Common myeloid progenitor, CD34-positive (primary cell): ENCODE measurements at places on chromosomes 16 and 17.

DNA sequence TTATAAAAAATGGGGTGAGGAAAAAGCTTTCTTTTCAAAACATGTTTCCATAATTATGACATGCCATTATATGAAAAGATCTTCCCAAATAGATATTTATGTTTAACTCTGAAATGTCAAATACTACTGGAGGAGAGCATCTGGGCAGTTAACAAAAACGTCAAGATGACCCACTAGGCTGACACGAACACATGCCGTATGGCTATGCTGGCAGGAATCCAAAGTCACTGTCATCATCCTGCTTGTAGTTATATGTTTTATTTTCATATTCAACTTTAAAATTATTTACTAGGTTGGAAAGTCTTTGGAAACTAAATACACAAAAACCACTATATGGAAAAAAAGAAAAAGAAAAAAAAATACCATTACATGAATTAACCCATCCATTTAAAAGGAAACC, 27.3 kb downstream of the ANKFY1 start:
- DNase-seq, result no peak

DNA sequence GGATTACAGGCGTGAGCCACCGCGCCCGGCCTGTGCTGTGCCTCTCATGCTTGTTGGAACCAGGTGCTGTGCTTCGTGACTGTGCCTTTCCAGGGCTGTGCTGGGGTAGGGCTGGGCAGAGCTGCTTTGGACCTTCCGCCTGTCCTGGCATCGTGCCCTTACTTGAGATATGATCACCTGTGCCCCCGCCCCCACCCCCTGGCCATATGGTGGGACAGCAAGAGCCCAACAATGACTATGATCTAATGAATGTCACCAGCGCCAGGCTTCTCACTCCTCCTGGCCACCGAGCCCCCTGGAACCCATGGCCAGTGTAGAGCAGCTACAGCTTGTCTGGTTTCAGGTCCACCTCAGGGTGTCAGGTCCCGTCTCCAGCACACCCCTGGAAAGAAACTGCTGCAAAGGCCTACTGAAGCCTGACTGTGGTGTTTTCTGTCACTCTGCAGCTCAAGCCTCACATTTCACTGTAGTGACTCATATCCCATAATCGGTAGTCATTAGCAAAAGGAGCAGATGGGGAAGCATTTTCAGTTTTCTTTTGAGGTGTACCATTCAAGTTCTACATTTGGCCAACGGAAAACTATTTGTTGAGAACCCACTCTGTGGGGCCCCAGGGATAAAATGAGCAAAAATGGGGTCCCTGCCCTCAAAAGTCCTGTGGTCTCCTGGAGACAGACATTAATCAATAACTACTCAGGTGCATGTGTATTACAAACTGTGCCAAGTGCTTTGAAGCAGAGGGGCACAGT, 22.1 kb downstream of the FCSK start:
- DNase-seq, result no peak

DNA sequence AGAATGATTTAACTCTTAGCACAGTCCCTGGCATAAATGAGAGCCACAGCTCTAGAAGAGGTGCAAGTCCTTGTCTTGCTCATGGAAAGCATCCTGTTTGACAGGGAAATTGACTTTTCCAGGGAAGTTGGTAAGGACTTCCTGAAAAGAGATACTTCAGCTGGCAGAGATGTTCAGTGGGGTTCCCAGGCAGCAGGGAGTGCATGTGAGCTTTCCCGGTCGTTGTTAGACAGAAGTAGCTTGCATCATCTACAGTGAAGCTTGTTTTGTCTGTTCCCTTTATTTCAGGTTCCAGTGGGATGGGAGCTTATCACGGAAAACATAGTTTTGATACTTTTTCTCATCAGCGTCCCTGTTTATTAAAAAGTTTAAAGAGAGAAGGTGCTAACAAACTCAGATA, 22.9 kb downstream of the ALDH3A2 start:
- no peak for DNase-seq

- no peak for DNase-seq
Observed at GRCh38 chr17:1697681-1698080, 12.5 kb downstream of the TLCD2 start.

DNA sequence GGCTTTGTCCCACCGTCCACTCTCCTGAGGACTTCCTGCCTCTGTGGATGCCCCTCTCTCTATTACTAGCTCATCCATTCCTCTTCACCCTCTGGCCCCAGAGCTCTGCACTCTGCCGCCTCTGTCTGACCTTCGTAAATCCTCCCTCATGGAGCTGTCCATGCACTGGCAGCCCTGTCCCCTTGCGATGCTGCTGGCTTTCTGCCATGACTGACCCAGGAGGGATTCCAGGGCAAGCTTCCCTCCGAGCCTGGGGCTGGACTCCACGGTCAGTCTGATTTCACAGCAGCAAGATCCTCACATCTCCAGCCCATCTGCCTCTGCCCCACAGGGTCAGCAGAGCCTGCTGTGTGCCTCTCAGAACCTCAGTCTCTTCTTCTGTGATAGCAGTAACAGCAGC, 4.7 kb downstream of the CBFA2T3 start:
- DNase-seq, result no peak

- DNase-seq, result no peak
Observed at GRCh38 chr16:73268366-73268993, 220.6 kb upstream of the ZFHX3 start.

GRCh38 chr17:21525464-21526130, 149.4 kb downstream of the KCNJ12 start:
- DNase-seq, result no peak

GRCh38 chr16:5438591-5438990, 341.0 kb upstream of the EEF2KMT start:
- no peak for DNase-seq

GRCh38 chr16:14215941-14216340, 144.8 kb downstream of the MRTFB start:
- DNase-seq, result no peak

DNA sequence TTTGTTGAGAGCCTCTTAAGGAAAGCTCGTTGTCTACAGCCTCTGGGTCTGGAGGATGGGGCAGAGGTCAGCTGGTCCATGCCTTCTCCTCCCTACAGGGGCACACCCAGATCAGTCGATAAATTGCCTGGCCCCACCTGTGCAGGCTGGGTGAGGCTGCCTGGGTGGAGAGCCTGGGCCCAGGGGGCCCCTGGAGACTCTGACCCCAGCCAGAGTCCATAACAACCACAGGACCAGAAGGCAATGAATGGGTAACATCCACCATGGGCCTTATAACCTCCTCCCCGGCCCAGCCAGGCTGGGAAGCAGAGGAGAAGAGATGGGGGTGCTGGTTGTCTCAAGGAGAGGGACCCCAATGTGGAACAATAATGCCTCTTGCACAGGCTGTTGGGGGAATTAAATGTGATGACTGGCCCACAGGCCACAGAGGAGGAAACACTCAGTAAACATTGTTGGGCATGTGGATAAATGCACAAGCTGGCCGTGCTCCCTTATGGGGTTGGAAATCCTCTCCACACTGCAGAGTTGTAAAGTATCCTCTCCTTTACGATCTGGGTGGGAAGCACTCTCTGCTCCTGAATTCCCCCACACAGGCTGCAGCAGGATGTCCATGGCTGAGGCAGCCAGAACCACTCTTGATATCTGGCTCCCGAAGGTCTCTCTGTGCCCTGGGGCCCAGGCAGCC, 56.7 kb upstream of the TOB1 start:
- no peak for DNase-seq

GRCh38 chr17:65688307-65688706, 126.9 kb upstream of the AXIN2 start:
- DNase-seq, result no peak

DNA sequence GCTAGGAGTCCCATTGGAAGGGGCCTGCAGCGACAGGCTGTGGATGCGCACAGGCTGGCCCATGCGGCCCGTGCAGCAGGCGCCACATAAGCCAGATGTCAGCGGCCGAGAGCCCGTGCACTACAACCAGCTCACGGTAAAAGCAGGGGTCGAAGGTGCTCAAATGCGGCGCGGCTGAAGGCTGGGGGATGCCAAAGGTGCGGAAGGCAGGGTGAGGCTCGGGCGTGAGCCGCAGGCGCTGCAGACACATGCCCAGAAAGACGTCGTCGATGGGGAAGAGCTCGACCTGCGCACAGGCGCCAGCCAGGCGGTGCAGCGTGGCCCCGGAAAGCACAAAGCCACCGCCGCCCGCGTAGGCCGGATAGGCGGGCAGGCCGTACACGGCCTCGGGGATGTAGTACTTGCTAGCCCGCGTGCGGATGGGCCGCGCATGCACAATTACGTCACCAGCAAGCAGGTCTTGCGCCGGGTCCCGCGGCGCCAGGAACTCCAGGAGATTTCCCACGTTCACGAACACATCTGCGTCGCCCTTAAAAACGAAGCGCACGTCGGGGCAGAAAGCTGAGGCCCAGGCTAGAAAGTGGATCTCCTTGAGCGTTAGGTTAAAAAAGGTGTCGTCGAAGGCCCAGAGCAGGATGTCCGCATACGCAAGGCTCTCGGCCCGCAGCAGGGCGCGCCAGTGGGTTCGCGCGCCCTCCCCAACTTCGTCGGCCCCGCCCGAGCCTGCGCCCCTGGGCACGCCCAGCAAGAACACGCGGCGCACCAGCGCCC, 1.3 kb downstream of the B3GNT9 start:
- DNase-seq, result no peak

- DNase-seq, result no peak
Observed at GRCh38 chr16:3971706-3972105, 91.2 kb upstream of the CREBBP start.

- DNase-seq, result no peak
Observed at GRCh38 chr17:82941021-82942001, 101.5 kb upstream of the ZNF750 start.

DNA sequence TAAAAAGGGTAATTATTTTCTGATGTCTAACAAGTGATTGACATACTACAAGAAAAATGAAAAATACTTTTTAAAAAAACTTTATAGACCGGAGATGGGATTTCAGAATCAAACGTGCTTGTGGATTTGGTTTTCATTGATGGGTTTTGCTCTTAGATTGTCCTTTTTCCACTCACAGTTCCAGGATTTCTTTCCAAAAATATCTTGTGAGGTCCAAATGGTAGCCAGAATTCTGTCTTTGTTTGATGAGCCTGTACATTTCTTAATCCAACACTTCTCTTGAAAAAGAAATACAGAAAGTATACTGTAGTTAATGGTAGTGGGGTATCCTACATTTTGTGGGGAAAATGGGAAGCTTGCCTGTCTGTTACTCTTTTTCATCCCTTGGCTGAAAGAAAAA, 329.3 kb downstream of the KCNJ2 start:
- DNase-seq, result no peak

DNA sequence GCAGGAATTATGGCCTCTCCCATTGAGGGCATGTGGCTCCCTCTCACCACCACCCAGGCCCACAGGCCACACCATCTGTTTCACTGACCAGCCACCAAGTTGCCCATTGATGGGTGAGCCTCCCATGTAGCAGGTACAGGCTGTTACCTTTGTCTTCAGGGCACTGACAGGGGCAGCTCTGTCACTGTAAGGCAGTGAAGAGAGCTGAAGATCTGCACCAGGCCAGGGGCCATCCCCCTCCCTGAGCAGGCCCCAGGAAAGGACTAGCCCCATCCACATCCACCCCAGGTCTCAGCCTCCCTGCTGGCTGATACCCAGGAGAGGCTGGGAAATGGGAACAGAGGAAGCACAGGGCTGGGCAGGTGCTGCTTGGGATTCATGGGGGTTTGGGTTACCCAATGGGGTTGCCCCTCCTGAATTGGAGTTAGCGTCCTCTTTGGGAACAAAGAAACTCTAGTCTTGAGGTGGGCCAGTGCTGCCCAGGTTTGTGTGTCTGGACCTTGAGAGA, 1691.4 kb downstream of the TP53TG3F start:
- no peak for DNase-seq

- no peak for DNase-seq
Observed at GRCh38 chr16:65094009-65094408, 27.9 kb downstream of the CDH11 start.

GRCh38 chr17:42783062-42783790, 2.8 kb downstream of the WNK4 start:
- no peak for DNase-seq
